ENCODE measurements at places on chromosomes 2 and 18.

GRCh38 chr2:132599556-132599955, 70.4 kb downstream of the LYPD1 start:
- no peak for DNase-seq

DNA sequence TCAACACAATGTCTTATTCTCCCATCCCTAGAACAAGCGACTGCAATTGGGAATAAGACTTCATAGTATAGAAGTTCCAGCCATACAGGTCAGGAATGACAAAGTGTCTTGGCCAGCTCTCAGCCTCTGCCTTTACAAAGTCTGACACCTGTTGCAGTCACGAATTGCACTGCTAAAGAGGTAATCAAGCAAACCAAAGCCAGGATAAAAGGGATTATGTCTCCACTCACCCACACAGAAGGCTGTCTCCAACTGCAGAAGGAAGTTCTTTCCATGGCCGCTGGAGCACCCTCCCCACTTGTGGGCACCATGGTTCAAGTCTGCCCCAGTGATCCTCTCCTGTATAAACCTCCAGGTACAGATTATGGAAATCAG, 114.8 kb upstream of the PKDCC start:
- DNase-seq = no peak

DNA sequence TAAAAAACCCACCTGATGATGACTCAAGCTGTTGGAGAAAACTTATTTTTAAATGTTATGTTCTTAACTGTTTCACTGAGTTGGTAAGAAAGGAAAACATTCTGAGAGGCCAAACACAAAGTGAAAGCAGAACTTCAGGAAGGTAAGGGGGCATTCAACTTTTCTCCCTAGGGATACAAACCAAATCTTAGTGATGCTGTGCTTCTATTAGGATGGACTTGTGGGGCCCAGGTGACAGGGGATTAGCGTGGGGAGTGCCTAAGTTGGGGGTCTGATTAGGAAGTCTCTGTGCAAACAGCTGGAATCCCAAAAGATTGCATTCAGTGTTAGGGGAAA, 18.5 kb downstream of the PDCL3 start:
- DNase-seq = no peak

DNA sequence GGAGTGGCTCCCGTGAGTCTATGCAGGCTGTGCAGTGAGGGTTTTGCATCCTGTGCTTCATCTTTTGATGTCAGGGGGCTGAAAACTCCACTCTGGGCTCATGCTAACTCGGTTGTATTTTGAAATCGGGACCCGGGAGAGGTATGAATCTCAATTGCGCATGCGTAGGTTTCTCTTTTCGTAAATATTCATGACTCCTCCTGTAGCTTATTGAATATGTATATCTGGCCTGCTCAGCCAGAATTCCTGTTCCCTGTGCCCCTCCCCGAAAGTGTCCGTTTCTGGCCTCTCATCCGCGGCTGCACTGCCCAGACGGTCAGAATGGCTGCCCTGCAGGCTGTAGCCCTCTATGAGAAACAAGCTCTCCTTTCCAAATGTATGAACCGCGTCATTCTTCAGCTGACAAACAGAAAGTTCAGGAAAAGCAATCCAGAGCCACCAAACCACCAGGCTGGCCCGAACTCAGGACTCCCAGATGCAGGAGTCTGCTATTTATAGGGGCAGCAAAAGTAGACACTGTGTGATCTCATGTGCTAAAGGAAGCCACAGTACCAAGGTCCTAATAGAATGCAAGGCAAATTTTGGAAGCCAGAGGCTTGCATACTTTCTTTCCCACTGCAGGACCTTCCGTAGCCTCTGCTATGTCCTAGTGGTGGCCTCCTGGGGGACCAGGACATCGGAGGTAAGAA, 41.7 kb downstream of the AKAIN1 start:
- DNase-seq = no peak

GRCh38 chr18:8844721-8845148, 139.4 kb downstream of the MTCL1 start:
- no peak for DNase-seq

- DNase-seq = no peak
Observed at GRCh38 chr2:126244937-126245336, 411.0 kb upstream of the GYPC start.

GRCh38 chr2:41475959-41476358, 571.9 kb upstream of the PKDCC start:
- DNase-seq = no peak

DNA sequence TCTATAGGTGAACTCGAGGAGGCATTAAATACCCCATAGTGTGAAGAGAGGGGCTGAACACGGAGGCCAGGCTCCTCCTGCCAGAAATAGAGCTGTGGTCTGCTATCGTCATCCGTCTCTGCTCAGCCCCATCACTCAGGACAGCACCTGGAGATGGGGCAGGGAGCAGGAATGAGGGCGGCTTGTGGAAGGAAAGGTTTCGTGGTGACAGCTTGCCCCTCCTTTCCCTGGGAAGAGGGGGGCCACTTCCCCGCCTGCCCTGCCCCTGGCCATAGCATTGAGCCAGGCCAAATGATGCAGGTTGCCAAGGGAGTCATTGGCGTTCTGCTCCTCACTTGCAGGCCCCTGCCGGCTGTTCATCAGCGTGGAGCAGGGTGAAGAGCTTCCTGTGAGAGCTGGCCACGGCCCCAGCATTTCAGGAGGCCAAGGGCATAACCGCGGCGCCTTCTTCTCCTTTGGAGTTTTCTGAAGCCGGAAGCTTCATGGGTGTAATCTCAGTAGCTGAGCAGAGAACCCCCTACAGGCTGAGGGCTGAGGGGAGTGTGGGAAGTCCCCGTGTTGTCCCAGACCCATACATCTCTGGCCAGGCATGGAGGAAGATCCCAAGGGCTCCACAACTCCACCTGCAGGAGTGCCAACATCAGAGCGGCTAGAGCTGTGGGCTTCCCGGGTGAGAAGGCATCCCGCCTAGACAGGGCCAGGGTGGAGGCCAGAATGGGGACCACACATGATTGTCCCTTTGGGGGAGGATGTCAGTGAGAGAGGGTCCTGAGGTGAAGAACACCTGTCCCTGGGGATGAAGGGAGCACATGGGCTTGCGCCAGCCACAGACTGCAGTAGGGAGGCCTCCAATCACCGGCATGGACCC, 112.5 kb upstream of the GLI2 start:
- DNase-seq = no peak

DNA sequence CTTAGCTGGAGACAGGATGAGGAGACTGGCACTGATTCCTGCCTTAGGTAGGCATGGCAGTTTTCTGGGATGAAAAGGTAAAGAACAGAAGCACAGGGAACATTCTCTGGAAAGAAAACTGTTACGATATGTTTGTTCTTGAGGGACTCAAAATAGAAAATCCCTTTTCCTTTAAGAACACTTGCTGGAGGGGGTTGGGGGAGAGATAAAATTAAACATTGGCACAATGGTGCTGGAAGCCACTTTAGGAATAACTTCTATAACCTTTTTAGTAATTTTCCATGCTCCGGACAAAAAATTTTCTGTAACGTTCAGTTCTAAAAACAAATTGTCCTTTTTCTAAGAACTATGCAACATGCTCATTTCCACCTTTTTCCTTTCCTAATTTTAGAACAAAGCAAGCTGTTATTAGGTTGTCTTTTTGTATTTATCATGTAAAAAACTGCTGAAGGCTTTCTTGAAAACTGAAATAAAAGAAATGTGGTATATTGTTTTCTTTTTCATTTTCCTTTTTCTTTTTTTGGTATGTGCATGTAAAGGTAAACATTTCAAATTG, 343.8 kb downstream of the EPHA4 start:
- no peak for DNase-seq

GRCh38 chr2:48240912-48241311, 289.0 kb upstream of the STON1 start:
- DNase-seq = no peak

- DNase-seq = no peak
Observed at GRCh38 chr2:51108794-51109193, 76.9 kb upstream of the NRXN1 start.

DNA sequence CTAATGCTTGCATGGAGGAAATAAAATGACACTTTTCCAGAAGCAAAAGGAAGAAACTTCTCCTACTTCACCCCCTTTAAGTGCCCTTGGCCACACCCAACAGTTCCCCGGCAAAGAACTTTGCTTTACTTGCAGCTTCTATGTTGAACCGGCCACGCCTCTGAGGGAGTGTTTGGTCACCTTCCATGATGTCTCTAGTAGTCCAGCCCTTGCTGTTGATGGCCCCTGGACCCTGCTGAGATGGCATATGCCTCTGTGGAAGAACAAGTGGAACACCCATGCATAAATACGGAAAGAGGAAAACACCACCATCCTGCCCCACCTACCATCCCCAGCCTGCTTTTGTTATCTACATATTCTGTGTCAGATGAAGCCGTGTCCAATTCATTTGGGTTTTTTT, 218.3 kb upstream of the POU3F3 start:
- no peak for DNase-seq

- no peak for DNase-seq
Observed at GRCh38 chr2:26346454-26347053, at the start of gene ADGRF3. ADGRF3 (minus strand) TSS chr2:26346789; CDS start chr2:26346234, 555 bp downstream.

DNA sequence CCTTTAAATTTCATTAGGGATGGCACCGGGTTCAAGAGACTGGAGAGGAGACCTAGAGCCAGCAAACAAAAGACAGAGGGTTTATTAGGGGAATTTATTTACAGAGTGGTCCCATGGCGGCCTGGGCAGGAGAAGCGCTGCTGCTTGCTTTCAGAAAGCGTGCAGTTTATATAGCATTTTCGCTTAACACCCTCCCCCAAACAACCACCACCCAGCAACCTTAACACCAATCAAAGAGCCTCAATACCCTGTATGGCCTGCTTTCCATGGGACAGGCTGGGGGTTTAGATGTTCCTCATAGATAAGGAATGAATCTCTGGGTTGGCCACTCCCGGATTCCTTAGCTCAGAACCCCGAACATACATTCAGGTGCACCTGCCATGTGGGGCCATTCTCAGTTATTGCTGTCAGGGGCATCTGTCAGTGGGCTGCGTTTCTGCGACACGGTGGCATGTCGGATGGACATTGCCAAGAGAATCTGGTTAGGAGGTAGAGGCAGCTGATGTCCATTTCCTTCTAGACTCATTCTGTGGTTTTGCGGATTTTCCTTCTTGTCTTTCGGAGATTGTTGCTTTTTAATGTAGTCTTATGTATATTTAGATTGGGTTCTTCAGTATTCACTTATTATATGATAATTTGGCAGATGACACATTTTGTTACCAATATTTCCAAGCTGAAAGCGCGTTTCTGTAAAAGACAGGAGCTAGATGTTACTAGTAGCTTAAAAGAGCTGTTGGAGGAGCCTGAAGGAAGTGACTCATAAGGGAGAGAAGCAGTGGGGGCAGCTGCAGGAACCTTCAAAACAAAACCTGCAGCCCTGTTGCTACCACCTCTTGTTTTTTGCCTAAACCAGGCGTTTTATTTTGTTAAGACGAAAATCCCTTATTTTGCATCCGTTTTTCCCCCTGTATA, 7.2 kb downstream of the AGAP1 start:
- no peak for DNase-seq

- DNase-seq = no peak
Observed at GRCh38 chr2:99187011-99187410, 6.0 kb downstream of the MRPL30 start.

DNA sequence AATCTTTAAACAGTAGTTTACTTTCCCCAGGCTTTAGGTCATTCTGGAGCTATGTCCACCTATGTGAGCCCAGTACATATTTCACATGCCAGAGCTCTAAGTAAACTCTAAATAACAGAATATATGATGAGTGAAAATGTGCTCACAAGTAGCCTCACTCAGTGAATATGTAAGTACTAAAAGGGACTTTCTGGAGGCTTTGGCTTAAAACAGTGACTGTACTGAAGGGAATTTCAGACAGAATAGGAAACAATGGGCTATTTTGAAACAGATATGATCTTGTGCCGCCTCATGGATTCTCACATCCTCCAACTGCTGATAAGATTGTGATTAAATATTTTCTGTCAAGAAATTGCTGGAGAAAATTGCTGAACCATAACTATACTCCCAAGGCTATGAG, 747.9 kb downstream of the SOCS6 start:
- DNase-seq = no peak
